ENCODE measurements at places on chromosomes 12 and 14. TPM values are rescaled to one million over a fixed set of nuclear protein-coding genes. Genes with fewer than 3 reads are reported as not detected.

GRCh38 chr12:116589581-116589980 lies 30.4 kb downstream of the MAP1LC3B2 start:
- no peaks in the 10 kb centered on the region for H3K27me3 ChIP-seq
- H3K27ac ChIP-seq, result no peak overlapping the region
- H3K36me3 ChIP-seq, result no peaks in the 10 kb centered on the region
- no peaks in the 10 kb centered on the region for H3K4me1 ChIP-seq
- H3K4me3 ChIP-seq, result no peak overlapping the region

- no peaks in the 10 kb centered on the region for H3K4me1 ChIP-seq
- no peak overlapping the region for H3K27ac ChIP-seq
These were observed 153.4 kb downstream of the DPF3 start for GRCh38 chr14:72740504-72740961.

GRCh38 chr12:110913119-110914056 lies 7.0 kb downstream of the MYL2 start:
- no peak for DNase-seq
- H3K36me3 ChIP-seq, result no peaks in the 10 kb centered on the region
- no peak overlapping the region for H3K27ac ChIP-seq
- H3K4me3 ChIP-seq, result no peak overlapping the region

- no peak overlapping the region for H3K27ac ChIP-seq
- no peaks in the 10 kb centered on the region for H3K27me3 ChIP-seq
- H3K36me3 ChIP-seq, result no peaks in the 10 kb centered on the region
- no peaks in the 10 kb centered on the region for H3K4me1 ChIP-seq
These were observed 24.6 kb upstream of the ANP32D start for GRCh38 chr12:48447755-48448154.

DNA sequence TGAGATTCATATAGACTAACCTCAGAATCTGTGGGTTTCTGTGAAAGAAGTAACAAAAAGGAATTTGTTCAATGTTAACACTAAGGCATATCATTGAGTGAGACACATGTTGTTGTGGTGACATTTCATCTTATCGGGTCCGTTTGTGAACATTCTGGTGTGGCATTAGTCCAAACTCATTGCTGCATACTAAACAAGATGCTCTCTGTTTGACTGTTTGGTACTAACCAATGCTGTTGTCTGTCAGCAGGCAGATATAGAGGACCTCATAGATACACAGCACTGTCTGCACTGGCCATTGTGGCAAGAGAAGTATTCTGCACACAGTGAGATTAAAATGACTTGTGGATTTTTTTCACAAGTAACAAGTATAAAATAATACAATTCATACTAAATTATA lies 41.2 kb downstream of the SLC25A21 start:
- H3K27me3 ChIP-seq, result no peaks in the 10 kb centered on the region
- H3K27ac ChIP-seq, result no peak overlapping the region
- no peaks in the 10 kb centered on the region for H3K4me1 ChIP-seq
- no peak for DNase-seq
- H3K36me3 ChIP-seq, result no peaks in the 10 kb centered on the region

- DNase-seq, result no peak
- peak overlapping the region; percentile 88 for H3K27ac ChIP-seq
- no peaks in the 10 kb centered on the region for H3K27me3 ChIP-seq
- peaks cover 21% of the 10 kb centered on the region for H3K4me1 ChIP-seq
- peak overlapping the region; percentile 90 for H3K4me3 ChIP-seq
These were observed 1.3 kb downstream of the SBNO1 start for GRCh38 chr12:123363390-123363739.

- no peak overlapping the region for H3K4me3 ChIP-seq
- DNase-seq, result no peak
- H3K4me1 ChIP-seq, result no peaks in the 10 kb centered on the region
- no peaks in the 10 kb centered on the region for H3K27me3 ChIP-seq
These were observed 2.4 kb upstream of the GPR65 start for GRCh38 chr14:88002421-88003075.

- no peaks in the 10 kb centered on the region for H3K36me3 ChIP-seq
- H3K4me1 ChIP-seq, result no peaks in the 10 kb centered on the region
- H3K27ac ChIP-seq, result no peak overlapping the region
- no peak overlapping the region for H3K4me3 ChIP-seq
These were observed 294.5 kb downstream of the GALC start for GRCh38 chr14:87698481-87698880.

TMTC1 gene
- total RNA-seq, result 60.3 TPM

FAM90A1 gene
- total RNA-seq, result not detected

ITFG2 gene
- 12.7 TPM for total RNA-seq

TMEM30B gene
- 2.0 TPM for total RNA-seq

TAMALIN gene
- 17.6 TPM for total RNA-seq

PSMC6 gene
- 60.1 TPM for total RNA-seq

DHRS2 gene
- total RNA-seq, result not detected
